ENCODE measurements at places on chromosomes 4 and X.
A peak's percentile ranks its signal among the peaks of the same experiment; 100 is the strongest.

- no peak for DNase-seq
Observed at GRCh38 chrX:38437093-38437492, 84.7 kb downstream of the OTC start.

GRCh38 chr4:48483006-48483776 is at the start of gene SLC10A4:
Gene SLC10A4, plus strand, starts transcription at chr4:48483343. Its CDS starts 219 bp downstream, at chr4:48483562.
- DNase-seq = no peak

DNA sequence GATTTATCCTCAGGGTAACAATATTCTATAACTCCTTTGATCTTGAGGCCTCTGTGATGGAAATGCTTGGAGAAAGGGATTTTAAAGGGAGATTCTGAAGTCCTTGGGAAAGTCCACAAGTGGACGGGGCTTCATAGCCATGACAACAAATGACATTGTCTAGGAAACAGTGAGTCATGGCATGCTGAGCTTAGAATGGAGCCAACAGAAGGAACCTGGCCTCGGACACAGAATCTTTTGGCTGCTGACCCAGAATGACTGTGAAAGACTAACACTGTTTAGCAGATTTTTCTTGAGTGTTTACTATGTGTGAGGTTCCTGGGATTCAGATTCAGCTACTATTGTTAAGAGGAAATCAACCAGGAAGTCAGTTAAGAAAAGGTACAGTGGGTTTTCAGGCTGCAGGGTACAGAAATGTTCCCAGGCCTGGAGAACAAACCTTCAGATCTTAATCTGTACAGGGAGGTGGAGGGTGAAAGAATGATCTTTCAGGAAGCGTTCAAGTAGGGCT is 18.1 kb upstream of the CXCL2 start:
- peak; percentile 90 for DNase-seq

- no peak for DNase-seq
Observed at GRCh38 chr4:185437809-185438208, 12.0 kb upstream of the UFSP2 start.

GRCh38 chr4:3684546-3684945 is 81.6 kb upstream of the ADRA2C start:
- DNase-seq = no peak

- DNase-seq = no peak
Observed at GRCh38 chr4:152684587-152684986, 4.8 kb upstream of the TMEM154 start.

GRCh38 chrX:53580742-53581504 is 105.6 kb downstream of the HUWE1 start:
- DNase-seq = no peak

GRCh38 chrX:126770179-126770578 is 49.4 kb upstream of the PRR32 start:
- DNase-seq = peak; percentile 0

- DNase-seq = peak; percentile 71
Observed at GRCh38 chr4:128191115-128191781, 96.4 kb downstream of the PGRMC2 start.
